ENCODE measurements at places on chromosomes 13 and 19.
A peak's percentile ranks its signal among the peaks of the same experiment; 100 is the strongest.

GRCh38 chr13:110985541-110985940, 70.7 kb upstream of the ANKRD10 start:
- DNase-seq: no peak

- no peak for DNase-seq
Measured at GRCh38 chr19:11379857-11380350, 4.2 kb downstream of the EPOR start.

DNA sequence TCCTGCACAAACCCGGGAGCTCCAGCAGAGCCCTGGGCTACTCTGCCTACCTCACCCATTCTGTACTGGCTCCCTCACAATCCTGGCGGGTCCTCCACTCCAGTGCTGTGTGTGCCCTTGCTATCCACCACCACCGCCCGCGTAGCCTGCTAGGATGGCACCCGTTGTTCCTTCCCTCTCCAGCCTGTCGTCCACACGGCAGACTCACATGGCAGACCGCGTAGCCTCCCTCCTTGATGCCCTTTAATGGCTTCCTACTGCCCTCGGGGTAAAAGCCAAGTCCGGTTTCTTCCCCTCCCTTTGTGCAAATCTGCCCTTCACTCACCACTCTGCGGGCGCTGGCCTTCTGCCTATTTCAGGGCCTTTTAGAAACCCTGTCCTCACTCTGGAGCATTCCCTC, 106.6 kb downstream of the RAB20 start:
- DNase-seq: no peak

DNA sequence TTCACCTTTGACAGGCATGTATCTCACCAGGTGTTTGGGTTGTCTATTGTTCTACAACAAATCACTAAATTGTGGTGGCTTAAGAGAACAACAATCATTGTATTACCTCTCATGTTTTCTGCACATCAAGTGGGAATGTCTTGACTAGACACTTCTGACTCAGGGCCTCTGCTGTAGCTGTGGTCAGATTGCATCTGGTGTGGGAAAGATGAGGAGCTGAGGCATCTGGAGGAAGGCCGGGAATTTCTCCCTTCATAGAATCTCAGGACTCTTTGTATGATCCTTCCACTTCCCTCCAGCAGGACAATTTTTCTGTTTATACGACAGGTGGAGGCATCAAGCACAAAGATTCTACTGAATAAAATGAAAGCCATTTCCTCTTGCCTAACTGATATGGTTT, 511.8 kb upstream of the NBEA start:
- no peak for DNase-seq

DNA sequence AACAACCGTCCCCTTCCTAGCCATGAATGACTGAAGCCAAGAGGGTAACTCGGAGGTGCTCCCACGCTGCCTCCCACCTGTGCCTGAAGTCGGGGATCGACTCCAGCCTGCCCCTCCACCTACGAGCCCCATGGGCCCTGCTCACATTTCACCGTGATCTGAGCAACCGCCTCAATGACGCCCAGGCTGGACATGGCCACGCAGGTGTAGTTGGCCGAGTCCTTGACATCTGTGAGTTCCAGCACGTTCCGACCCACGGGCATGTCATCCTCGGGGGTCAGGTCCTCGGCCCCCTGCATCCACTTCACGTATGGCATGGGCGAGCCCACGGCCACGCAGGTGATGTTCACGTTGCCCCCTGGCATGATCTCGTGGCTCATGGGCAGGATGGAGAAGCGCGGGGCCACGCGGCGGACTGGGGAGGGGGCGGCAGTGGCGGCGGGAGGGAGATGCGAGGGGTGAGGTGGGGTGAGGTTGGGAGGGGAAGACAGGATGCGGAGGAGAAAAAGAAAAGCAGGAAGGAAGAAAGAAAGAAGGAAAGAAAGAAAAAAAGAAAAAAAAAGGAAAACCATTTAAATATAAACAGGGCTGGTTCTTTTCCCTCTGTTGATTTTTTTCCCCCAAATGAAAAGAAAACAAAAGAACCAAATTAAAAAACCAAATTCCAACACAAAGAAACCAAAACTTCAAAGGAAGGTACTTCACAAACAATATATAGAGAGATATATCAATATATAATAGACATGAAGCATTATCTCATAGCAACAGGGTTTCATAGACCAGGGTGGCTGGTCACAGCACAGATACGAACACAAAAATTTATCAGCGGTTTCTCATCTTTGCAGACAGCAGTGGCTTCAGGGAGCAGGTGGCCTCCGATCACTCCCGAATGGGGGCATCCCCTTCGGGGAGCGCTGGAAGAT, 94.7 kb downstream of the PTPRS start:
- no peak for DNase-seq

DNA sequence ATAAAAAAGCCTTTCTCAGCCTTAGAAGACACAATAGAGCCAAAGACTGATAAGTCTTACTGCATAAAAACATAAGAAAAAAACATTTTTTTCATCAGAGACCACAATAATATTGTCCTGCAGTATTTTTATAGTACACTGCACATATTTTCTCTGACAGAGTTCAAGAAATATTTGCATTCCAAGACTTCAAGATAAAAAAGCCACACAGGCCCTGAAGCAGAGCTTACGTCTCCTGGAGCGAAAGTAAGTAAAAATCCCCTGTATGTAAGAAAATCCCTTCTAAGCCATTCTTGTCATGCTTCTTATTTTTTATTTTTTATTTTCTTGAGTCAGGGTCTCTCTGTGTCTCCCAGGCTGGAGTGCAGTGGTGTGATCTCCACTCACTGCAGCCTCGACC, 755.9 kb downstream of the LIG4 start:
- DNase-seq: no peak

- DNase-seq: no peak
Measured at GRCh38 chr19:49142866-49143335, 12.3 kb downstream of the HRC start.

DNA sequence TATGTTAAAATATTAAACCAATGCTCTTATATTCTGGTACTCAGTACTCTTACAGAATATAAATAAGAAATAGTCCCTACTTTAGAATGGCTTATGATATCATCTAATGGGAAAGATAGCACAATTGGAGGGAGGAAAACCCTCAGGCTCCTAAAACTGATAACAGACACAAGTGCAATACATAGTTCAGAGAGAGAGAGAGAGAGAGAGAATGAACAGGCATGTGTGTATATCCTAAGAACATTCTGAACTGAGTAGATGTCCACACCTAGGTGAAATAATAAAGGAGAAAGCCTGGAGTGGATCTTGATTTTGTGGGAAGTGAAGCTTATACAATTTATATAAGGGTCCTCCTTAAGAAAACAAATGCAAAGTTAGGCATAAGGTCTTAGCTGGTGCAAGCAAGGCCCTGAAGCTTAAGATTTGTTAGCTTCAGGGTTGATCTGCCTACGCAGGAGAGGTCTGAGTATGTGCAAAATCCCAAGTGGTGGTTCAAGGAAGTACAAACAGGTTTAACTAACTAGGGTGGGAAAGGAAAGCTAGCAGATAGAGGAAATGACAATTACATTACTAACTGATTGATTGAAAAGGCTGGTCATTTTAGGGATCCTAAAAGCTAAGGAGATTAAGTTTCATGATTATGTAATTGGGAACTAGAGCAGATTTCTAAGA, 53.3 kb downstream of the SOX21 start:
- DNase-seq: no peak

- DNase-seq: no peak
Measured at GRCh38 chr19:31639306-31639705, 290.1 kb upstream of the TSHZ3 start.

DNA sequence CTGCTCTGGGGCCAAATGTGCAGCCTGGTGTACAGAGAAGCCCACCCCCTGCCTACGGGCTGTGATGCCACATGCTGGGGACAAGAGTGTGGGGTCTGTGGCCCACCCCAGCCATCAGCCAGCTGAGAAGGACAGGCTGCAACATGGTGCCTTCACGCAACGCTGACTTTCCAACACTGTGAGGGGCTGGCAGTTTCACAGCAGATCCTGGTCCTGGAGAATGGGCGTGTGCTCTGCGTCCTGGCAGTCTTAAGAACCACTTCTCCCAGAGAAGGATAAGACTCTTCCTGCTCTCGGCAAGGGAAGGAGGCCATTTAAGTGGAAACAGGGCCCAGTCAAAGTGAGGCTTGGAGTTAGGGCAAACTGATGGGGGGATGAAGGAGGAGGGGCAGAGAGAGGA, 4.6 kb downstream of the LRRC4B start:
- DNase-seq: no peak

DNA sequence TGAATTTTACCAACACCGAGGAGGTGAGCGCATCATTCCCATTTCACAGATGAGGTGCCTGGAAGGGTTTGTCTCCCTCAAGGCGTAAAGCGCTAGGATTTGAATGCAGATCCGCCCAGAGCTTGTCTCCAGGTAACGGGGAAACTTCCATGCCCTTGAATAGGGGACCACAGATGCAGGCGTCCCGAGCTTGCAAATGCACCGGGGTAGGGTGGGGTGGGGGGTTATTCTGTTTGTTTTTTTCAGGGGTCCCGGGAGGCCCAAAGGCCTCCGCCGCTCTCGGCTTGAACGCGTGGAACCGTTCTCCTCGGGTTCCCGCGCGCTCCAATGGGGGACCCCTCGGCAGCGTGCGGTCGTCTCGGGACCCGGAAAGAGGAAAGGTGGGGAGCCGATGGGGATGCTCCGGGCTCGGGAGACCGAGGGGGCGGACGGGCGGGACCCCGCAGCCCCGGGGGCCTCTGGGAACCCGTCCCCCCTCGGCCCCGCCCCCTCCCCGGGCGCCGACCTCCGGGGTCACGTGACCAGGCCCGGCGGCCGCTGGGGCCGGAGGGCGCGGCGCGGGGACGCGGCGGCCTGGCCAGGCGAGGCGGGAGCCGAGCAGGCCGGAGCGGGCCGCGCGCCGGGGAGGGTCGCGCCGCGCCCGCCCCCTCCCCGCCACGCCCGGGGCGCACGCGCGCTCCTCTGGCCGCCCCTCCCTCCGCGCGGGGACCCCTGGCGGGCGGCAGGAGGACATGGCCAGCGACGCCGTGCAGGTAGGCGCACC, at the start of gene PKN1:
Gene PKN1, plus strand, starts transcription at position 516 of the 763 bp plus-strand sequence. Its CDS starts 216 bp downstream, at position 732.
- no peak for DNase-seq

- DNase-seq: no peak
Measured at GRCh38 chr19:41386442-41386841, 10.1 kb downstream of the TMEM91 start.

DNA sequence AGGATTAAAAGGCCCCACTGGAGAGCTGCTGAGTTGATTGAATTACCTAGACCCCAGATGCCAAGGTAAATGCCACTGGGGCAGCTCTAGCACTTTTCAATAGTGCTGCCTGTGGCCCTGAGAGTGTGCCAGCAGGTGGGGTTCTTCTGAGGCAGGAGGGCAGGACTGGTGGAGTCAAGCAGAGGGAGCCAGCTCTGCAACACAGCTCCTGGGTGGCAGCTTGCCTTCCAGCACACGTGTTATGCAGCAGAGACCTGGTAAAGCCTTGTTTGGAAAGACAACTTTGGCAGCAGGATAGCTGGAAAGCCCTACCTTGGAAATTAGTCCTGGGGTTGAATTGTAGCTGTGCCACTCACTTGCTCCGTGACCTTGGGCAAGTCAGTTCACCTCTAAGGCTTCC, 306.6 kb downstream of the ATP8A2 start:
- no peak for DNase-seq

DNA sequence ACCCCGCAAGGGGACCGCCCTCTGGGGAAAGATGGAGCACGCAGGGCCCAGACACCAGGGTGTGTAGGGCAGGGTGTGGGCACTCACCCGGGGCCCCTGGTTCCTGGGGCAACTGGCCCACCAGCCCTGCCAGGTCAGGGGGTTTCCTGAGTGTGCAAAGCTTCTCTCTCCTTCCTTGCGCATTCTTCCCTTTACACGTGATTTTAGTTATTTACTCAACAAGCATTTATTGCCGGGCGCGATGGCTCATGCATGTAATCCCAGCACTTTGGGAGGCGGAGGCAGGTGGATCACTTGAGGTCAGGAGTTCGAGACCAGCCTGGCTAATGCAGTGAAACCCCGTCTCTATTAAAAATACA, 20.4 kb downstream of the PRR36 start:
- no peak for DNase-seq

DNA sequence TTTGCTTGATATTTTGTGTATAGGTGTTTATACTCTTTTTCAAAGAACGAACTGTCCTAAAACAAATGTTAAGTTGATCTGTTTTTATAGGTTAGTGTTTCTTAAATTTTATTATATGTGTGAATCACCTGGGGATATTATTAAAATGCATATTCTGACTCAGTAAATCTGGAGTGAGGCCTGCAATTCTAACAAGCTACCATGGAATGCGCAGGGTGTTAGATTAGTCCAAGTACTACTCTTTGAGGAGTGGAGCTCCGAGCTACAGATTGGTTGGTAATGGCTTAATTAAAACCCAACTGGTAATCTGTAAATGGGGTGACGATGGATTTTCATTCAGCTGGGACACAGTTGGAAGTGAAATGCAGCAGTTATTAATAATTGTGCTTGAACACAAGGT, 214.1 kb upstream of the UFM1 start:
- no peak for DNase-seq

DNA sequence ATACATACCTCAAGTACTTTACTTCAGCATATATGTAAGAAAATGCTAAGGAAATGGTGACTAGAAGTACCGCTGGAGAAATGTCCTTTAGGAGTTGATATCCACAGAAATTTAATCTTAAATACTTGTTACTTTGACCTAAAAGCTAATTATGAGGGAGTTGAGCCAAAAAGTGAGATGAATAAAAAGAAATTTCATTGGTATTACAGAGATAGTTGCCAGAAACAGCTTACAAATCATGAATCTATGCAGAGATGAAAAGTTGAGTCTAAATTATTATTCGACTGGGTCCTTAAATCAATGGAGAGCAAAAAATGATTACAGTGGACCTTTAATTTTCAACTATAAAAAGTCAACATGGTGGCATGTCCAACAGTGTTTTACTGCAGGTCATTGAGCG, 160.9 kb downstream of the MZT1 start:
- no peak for DNase-seq

- DNase-seq: peak; percentile 98
Measured at GRCh38 chr19:58326914-58327726, at the start of gene ZSCAN22. Gene ZSCAN22 (plus strand): TSS chr19:58326994. CDS start chr19:58334803, 7,809 bp downstream.

- peak; percentile 49 for DNase-seq
Measured at GRCh38 chr19:32201636-32202051, 143.8 kb upstream of the ZNF507 start.

DNA sequence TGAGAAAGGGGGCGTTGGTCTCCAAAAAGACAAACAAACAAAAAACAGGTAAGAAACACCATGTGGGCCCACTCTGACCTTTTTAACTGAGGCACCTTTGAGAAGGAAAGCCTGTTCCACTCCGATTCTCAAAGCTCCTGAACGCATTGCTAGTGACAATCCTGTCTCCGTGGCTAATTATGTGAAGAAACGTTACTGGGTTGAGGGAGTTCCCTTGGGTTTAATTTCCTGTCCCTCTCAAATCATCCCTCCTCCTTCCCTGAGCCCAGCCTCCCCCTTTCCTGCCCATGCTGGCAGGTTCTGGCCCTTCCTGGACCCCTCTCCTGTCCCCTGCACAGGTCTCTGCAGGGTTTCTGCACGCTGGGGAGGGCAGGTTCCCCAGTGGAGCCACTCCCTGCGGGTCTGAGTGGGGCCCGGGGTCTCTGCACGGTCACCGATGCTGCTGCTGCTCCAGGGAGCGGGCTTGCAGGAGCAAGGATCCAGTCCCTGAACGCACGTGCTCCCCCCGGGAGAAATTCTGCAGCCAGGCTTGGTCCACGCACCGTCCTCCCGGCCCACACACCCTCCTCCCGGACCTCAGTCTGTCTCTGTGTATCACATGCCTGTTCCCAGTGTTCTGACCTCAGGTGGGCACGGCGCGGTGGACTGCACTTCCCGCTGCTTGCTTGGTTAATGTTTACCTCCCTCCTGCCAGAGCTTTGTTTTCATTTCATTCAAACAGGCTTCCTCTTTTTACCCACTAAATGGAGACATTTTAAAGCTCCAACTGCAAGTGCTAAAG, 76.4 kb upstream of the MCF2L start:
- DNase-seq: no peak
